Muscle of back (tissue), 13 donors: ENCODE measurements at places on chromosomes 2 and 18. TPM values are rescaled to one million over a fixed set of nuclear protein-coding genes. Genes with fewer than 3 reads are reported as not detected.

SF3B6 gene
- polyA plus RNA-seq: 87.3 TPM

OTOS gene
- not detected for polyA plus RNA-seq

DYNAP gene
- not detected for polyA plus RNA-seq

C18orf54 gene
- polyA plus RNA-seq: 5.8 TPM

PELI1 gene
- polyA plus RNA-seq: 19.6 TPM

BOD1L2 gene
- not detected for polyA plus RNA-seq

DNA sequence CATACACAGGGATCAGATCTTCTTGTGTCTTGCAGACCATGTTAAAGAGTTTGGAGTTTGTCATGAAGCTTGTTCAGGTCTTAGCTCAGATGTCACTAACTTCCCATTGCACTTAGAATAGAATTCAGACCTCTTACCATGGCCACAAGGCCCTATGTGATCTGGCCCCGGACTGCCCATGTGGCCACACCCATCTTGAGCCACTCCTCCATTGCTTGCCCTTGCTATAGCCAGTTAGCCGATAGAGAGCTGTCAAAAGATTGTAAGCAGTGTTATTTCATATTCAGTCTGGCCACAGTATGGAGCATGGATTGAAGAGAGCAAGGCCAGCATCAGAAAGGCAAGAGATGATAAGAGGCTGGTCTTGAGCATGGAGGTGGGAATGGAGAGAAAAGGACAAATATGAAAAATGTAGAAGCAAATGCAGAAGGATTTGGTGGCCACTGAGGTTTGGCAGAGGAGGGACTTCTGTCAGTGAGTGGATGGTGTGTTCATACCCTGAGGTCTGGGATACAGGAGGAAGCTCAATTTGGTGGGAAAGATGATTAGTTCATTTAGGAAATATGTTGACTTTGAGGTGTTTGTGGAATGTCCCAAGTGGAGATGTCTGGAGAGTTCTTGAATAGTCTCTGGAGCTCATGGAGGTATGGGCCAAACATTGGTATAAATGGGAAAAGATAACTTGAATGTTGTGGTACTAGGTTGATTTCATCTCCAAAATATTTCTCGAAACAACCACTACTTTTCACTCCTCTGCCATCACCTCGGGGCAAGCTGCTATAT, 10.6 kb downstream of the DGUOK start:
- no peak for DNase-seq

DNA sequence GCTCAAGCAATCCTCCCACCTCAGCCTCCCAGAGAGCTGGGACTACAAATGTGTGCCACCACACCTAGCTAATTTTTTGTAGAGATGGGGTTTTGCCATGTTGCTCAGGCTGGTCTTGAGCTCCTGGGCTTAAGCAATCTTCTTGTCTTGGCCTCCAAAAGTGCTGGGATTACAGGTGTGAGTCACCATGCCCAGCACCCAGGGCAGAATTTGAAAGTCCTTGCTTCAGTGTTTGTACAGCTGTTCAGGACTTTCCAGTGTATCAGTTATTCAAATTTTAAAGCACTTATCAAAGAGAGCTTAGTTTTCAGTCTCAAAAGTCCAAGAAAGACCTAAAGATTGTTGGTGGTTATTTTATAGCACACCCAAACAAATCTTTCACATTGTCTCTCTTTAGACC, 43.6 kb upstream of the VPS54 start:
- DNase-seq: no peak

DNA sequence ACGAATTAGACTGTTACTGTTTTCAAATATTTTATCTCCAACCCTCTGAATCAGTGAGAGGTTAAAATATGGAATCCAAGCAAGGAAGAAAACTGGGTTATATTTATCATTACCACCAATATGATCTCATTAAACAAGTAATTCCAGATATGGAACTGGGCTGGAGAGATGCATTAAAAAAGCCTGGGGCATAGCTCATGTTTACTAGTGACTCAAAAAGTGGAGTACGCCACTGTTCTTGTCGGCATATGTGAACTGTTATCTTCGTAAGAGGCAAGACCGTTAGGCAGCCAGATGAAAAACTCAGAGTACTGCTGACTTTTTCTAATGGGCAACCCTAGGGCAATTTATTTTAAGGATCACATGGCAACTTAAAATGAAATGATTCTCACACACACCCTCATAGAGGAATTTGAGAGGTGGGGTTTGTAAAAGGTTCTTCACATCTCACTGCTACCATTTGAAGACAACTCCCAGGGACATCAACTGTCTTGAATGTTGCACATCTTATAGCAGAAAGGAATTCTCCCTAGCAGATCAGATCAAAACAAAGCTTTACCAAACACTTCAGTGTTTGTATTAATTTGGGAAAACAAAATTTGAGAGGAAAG, 105.2 kb upstream of the TFCP2L1 start:
- no peak for DNase-seq

DNA sequence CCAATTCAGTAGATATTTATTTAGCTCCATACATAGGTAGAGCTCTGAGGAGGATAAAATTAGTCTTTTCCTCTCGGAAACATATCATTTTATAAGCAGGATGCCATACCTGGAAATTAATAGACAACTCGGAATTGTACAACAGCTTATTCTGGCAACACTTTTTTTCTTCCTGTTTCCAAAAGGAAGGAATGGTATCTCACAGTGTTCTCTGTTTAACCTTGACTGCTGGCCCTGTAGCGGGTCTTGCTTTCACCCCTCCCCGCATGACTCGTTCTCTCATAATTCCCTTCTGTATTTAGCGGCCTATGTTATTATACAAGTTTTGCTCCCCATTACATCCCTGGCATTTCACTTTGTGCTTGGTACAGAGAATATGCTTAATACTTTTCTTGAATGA, 2.5 kb upstream of the KYNU start:
- no peak for DNase-seq

GRCh38 chr2:113112441-113112840, 15.0 kb upstream of the IL1RN start:
- DNase-seq: no peak

GRCh38 chr2:79670198-79670597, 157.3 kb downstream of the CTNNA2 start:
- DNase-seq: no peak

GRCh38 chr2:134372611-134373131, 118.8 kb downstream of the MGAT5 start:
- peak; percentile 93 for DNase-seq

GRCh38 chr18:45522371-45522770, 92.9 kb upstream of the SLC14A2 start:
- DNase-seq: no peak

GRCh38 chr2:173766537-173767289, 198.5 kb downstream of the SP3 start:
- no peak for DNase-seq

DNA sequence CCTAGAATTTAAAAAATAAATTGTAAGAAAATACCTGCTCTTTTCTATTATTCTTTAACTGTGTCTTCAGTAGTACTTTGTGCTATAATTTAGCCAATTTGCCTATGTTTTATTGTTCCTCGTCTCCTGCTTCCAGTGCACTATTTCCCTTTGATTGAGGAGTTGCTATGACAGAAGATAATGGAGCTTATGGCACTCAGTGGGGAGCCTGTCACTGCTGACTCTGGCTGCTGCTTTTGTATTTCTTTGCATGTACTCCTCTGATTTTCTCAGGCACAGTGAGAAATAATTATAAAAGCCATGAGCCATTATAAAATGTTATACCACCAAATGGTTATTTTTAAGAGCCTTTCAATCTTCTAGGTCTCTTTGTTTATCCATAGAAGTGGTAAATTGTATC, 1310.8 kb upstream of the SLC39A10 start:
- no peak for DNase-seq

DNA sequence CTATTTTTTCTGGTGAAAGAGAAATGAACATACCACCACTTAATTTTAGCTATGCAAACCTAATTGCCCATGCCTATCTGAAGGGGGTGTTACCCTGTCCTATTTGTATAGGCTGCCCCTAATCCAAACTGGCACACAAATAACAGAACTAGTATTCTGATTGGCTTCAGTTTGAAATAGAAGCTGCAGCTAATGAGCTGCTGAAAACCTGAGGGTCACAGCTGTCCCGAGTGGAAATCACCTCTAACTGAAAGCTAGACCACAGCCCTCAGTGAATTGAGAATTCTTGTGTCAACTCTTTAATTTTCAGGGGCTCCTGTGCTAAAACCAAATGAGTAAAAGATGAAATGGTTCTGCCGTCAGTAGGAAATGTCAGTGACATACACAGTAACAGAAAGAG, 28.7 kb downstream of the CCDC141 start:
- DNase-seq: peak; percentile 26

DNA sequence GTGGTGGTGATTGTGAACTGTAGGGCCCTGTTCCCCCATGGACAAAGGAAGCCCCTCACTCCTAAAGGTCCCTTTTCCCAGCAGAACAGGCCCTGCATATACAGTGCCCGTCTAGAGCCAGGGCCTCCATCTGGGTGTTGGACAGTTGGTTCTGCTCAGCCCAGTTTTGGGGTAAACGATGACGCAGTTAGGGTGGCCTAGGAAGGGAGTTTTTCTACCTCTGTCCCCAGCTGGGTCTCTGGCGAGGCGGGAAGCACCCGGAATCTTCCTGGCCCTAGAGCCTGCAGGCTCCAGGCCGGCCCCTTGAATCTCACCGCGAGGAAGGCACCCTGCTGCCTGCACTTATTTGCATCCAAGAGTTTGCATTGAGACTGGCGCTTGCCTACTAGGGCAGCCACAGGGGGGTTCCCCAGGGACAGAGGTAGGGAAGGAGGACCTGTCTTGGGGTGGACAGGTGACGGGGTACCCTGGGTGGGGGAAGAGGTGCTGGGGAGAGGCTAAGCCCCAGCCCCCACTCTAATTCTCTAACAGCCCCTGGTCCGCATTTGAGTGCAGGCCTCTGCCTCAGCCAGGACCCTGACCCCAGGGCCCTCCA, 529 bp upstream of the MTA3 start:
- DNase-seq: peak; percentile 27

- DNase-seq: no peak
Observed at GRCh38 chr2:108898315-108899082, 90.5 kb downstream of the EDAR start.

DNA sequence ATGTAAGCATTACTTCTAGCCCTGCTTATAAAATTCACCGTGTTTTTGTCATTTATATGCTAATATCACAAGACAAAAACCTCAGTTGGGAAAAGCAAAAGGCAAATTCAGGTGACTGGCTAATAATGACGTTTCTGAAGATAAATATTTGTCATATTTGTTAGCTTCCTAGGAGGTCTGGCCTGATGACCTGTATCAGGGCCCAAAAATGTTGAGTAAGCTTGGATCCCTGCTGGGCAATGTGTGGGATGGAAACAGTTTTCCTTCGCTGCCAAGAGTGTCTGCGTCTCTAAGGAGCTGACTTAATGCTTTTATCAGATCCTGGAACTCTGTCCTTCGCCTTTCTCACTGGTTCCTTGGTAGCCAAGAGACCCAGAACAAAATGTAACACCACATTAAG, 230.1 kb upstream of the PXDN start:
- DNase-seq: peak; percentile 52

DNA sequence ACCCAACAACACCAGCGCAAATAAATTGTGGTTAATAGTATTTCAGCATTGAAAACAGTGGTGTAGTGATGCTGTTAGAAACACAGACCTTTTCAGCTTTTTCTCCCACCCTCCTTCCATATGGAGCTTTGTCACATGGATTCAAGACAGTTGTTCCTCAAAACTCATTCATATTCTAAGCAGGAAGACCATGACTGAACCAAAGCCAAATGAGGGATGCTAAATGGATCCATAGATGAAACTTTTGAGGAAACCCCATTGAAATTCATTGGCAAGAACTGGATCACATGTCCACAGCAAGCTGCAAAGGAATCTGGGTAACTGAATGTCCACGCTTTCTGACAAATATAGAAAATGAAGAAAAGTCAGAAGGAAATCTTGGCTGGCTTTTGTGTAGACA, 615.1 kb upstream of the NETO1 start:
- no peak for DNase-seq

GRCh38 chr2:76733736-76734135, 788.4 kb downstream of the LRRTM4 start:
- DNase-seq: no peak

DNA sequence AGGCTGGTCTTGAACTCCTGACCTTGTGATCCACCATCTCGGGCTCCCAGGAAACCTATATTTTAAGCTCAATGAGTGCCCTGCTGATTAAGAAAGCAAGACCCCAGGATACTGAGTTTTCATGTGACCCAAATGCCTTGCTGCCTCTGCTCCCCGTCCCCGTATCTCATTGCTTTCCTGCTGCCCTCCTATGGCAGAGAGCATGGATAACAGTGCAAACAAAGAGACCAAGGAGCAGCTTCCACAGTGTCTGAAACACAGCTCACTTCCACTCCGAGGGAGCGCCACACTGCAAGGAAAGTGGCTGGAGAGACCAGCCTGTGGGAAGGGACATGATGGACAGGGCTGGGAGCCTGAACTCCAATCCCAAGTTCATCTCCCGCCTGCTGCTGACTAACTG, 246.8 kb downstream of the TMEM182 start:
- DNase-seq: no peak

GRCh38 chr18:55967019-55967418, 379.0 kb upstream of the TCF4 start:
- DNase-seq: no peak

GRCh38 chr2:198017068-198017467, 212.7 kb downstream of the PLCL1 start:
- DNase-seq: no peak

GRCh38 chr2:86786001-86786536, 4.6 kb downstream of the CD8A start:
- DNase-seq: no peak
